ENCODE measurements at places on chromosomes 5 and 9.

DNA sequence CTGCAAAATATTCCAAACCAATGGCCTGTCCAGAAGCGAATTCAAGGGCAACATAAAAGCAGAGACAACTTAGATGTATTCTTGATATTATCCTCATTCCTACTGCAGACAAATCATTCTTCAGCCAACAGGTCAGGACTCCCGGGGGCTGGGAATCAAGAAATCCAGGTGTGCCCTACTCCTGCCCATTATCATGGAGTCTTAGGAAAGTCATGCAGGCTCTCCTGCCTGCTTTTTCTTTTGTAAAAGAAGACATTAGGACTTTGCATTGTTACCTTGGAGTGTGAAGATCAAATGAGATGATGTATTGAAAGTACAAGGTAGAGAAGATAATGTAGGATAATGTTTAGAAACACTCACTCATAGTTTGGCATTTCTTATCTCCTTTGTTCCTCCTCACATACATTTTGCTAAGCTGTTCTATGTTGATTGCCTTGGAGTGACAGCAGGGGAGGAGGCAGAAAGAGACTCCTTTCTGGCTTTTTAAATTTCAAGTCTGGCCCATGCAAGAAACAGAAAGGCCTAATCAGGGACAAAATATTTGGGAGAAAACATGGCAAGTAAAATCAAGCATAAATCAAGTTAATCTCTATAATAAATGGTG lies 113.8 kb downstream of the SV2C start:
- DNase-seq = no peak

GRCh38 chr5:13524936-13525335 lies 419.6 kb downstream of the DNAH5 start:
- no peak for DNase-seq

GRCh38 chr9:124353811-124354274 lies 61.4 kb downstream of the PSMB7 start:
- no peak for DNase-seq

DNA sequence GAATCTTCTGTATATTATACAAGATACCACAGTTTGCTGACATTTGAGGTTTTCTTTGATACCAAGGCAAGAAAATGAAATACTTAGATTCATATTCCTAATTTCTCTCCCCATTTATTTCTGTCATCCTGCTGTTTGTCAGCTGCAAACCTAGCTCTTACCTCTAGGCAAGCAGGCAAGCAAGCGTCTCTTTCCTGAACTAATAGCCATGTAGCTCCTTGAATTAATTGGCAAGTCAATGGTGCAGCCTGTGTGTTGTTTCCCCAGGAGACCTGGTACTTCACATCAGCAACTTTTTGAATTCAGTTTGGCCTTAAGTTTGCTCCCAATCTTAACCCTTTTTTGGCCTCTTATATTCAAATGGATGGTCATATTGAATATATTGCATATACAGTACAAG lies 573.6 kb upstream of the ARRDC3 start:
- no peak for DNase-seq

- no peak for DNase-seq
These were observed 163.8 kb downstream of the SEC61B start for GRCh38 chr9:99385814-99386279.

- DNase-seq = no peak
These were observed 13.5 kb downstream of the B4GALT1 start for GRCh38 chr9:33153666-33154065.

DNA sequence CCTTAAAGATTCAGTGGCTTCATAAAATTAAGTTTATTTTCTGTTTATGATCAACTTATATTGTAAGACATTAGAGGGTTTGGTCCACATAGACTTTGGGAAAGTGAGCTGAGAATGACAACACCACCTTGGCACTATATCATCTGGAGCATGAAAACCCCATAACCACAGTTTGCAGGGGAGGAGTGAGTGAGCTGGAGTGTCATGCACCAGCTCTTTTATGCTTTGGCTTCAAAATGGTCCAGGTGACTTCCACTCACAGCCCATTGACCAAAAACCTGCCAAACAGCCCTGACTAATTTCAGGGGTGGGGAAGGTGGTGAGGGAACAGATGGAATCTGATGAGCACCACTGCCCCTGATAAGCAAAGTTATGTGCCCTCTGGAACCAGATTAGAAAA lies 295.8 kb downstream of the DMRTA1 start:
- DNase-seq = no peak

DNA sequence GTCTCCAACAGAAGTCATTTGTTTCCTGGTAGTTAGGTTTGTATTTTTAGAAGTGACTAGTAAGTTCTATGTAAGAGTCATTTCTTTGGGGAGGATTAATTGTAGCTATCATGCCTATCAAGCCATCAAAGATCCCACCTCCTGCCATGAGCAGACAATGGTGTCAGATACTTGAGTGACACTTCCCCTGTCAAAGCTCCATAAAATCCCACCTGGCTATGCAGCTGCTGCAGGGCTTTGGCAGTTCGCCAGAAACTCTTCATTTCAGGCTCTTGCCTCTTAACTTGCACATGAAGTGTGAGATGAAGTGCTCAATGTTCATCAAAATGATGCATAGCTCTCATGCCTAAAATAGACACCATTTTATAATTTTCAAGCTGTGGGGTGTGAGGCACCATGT lies 312.1 kb downstream of the CDH12 start:
- DNase-seq = no peak

DNA sequence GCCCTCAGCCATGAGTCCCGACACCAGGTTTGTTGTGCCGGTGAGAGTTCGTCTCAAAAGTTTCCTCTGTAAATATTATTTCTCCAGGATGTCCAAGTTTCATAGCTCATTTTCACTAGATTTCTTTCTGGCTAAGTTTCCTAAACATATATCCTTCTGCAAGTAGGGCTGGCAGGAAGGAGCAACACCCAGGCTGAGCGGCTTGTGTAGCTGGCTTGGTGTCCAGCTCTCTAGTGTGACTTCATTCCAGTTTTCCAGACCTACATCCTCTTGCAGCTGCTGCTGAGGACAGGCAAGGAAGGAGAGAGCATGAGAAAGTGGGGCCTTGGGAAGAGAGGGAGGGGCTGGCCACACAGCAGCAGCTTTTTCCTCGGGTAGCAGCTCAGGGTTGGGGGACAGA lies 80.3 kb downstream of the FGF1 start:
- no peak for DNase-seq

DNA sequence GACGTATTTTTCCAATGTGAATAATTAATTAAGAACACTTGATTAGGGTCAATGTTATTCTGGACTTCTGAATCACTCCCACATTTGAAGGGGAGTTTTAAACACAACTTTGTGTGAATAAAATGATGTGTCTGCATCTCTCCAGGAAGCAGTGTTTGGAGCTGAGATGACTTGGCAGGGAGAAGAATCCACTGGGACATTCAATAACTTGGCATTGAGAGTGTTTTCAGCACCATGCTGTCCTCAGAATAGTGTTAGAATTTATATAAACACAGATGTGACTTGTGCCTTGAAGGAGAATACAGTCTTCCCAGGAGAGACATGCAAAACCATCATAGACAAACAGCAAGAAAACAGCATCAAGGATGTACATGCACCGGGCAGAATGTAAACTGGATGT lies 32.7 kb upstream of the KCNMB1 start:
- DNase-seq = no peak

- DNase-seq = no peak
These were observed 816 bp downstream of the RBM18 start for GRCh38 chr9:122263699-122264349.

DNA sequence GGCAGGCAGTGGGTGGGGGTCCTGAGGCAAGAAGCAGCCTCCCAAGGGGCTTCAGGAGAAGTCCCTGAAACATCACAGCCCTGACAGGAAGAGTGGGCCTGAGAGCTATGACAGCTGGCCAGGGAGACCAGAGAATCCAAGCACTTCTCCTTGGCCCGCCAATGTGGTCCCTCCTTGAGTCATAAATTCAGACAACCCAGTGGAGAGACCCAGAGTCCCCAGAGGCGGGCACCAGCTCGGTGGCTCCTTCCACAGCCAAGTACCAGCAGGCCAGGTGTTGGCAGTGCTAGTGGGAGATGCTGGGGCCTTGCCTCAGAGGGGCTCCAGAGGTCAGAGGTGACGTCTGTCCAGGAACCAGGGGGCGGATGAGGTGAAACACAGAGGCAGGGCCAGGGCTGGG lies 1.6 kb upstream of the DOK3 start:
- no peak for DNase-seq

GRCh38 chr5:84085387-84086041 lies 299.2 kb downstream of the EDIL3 start:
- no peak for DNase-seq

DNA sequence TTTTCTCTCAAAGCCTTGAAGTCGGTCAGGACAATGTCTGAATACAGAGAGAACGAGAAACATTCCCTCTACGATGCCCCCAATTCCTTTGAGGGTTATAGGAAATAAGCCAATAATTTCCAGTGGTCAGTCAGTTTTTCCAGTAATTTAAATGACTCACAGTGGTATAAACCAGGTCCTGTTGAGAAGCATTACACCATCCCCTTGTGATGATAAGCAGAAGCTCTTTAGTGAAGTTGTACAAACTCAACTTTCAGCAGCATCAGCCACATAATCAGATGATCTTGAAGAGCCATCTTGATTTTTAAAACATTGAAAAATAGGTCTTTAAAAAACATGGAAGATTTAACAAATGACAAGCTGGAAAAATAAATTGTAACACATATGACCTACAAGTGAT lies 173.9 kb upstream of the ZNF462 start:
- DNase-seq = no peak

DNA sequence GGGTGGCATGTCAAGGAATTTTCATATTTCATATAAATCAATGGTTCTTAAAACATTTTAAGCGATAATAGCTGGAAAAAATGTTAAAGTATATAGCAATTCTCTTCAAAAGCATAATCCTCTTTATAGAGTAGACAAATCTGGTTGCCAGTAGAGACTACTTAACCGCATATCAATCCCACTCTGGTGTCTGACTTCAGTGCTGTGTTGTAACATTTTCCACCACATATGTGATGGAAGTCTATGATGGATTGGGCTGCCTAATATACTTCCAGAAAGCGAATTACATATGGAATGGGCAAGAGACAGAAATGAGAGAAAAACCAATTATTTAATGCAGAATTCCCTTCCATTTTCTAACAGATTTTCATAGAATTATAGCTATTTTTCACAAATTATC lies 54.3 kb downstream of the FBN2 start:
- DNase-seq = no peak
